Activated T-cell treated with anti-CD3 and anti-CD28 coated beads, Interleukin-2, amount 50 U/mL, for 1 hour (primary cell): ENCODE measurements at places on chromosomes 16 and 17.

GRCh38 chr16:83995754-83996153, 27.7 kb downstream of the NECAB2 start:
- no peak for DNase-seq

DNA sequence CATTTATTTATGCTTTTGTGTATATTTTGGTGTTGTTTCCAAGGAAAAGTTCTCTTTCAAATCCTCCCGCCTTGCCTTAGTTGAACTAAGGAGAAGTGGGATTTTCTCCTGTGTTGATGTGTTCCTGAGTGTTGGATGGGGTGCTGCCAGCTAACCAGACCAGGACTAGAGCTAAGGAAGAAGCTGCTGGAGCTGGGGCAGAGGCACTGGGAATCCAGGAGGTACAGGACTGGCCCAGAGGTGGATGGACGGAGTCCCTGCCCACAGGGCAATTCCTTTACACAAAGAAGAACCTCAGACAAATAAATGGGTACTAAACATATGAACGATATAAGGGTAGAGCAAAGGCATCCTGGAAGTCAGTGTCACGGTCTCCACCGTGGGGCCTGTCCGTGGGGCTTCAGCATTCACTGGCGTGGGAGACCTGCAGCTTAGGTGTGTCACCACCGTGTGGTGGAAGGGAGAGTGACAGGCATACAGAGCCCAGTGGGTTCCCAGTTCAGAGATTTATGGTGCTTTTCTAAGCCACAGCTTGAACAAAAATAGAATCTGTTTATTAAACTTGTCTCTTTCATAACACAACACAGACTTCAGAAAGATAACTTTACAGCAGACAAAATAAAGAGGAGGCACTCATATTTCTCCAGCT, 270.7 kb downstream of the NTN1 start:
- peak; percentile 41 for DNase-seq

- DNase-seq, result peak; percentile 90
Observed at GRCh38 chr16:89721546-89722391, 432 bp downstream of the ZNF276 start.

GRCh38 chr17:70207184-70207583, 37.9 kb downstream of the KCNJ2 start:
- DNase-seq, result no peak

DNA sequence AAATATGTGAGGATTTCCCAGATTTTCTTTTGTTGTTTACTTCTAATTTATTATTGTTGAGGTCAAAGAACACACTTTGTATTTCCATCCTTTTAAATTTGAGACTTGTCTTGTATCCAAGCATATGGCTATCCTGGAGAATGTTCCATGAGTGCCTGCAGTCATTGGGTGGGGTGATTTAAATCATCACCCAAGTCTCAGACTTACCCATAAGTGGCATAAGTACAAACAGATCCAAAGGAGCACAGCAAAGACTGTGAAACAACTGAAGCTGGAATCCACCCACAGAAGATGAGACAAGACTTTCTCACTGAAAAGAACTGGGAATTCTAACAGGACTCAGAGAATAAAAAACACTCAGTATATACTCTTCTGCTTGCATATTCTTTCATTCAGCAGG, 239.9 kb downstream of the CEP112 start:
- no peak for DNase-seq

- no peak for DNase-seq
Observed at GRCh38 chr17:73393962-73394361, 82.2 kb upstream of the CDC42EP4 start.

DNA sequence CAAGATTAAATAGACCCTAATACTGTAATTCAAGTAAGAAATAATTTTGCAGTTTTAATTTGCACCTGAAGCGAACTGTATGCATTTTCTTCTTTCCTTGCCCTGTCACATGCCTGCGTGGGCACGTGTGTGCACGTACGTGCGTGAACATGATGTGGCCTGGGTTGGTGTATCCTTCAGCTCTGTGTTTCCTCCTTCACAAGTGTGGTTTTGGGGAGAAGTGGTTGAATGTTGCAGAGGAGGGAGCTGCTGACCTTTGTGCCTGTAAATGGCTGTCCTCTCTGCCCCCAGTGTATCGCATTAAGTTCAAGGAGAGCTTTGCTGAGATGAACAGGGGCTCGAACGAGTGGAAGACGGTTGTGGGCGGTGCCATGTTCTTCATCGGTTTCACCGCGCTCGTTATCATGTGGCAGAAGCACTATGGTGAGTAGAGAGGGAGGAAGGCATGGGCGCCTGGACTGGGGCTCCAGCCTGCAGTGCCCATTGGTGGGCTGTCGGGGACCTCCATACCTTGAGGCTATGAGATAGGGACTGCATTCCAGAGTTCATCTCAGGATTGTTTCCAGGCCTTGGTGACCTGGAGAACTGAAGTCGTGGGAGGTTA, 6.0 kb downstream of the COX4I1 start:
- no peak for DNase-seq

DNA sequence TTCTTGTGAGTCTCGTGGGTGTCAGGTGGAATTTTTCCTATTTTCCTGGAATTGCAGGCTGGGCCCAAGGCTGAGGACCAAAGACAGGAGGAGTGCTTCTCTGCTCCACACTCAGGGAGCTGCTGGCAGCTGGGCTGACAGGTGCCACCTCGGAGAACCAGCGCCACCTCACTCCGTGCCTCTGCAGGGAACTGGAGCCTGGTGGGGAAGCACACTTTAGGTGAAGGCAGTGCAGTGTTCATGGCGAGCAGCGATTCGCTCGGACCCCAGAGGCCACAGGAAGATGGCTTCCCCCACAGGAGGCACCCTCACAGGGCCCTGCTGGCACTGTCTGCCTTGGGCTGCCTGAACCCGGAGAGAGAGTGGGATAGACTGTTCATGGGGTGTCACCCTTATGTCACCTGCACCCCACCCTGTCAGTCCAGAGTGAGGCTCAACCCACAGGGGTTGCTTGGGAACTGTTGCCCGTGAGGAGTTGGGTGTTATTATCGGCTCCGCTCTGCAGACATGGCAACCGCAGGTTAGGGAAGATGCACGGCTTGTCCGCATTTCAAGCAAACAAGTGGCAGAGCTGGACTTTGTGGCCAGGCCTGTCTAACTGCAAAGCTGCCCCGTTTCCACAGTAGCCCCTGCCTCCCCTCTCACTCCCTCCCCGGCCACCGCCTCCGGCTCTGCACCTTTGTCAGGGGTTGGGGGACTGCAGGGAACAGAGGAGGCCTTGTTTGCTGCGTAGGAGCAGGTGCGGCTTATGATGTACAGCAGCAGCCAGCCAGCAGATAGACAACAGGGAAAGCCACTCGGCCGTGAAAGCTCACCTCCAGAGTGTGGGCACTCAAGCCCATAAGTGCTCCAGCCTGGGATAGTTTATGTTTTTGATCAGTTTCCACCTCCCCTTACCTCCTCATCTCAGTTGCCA, 15.5 kb downstream of the TBC1D24 start:
- DNase-seq, result no peak

GRCh38 chr16:30585022-30585399, 486 bp downstream of the ZNF785 start:
- no peak for DNase-seq

DNA sequence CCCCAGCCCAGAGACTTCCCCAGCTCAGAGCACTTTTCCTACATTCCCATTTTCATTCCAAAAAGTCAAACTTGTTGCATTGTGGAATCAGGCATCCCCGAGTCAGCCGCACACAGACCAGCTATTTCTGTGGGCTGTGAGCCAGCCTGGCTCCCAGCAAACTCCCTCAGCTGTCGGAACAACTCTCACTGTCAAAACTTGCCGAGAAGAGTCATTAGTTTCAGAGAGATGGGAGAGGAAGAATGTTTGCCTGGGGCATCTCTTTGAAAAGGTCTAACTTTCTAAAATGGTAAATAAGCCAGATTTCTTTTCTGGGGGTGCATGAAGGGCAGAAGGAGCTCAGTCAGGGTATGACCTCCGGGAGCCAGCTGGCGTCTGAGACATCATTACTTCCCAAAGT, 280.0 kb downstream of the TMEM114 start:
- no peak for DNase-seq

- DNase-seq, result no peak
Observed at GRCh38 chr17:3282901-3283300, 15.3 kb downstream of the OR3A1 start.

DNA sequence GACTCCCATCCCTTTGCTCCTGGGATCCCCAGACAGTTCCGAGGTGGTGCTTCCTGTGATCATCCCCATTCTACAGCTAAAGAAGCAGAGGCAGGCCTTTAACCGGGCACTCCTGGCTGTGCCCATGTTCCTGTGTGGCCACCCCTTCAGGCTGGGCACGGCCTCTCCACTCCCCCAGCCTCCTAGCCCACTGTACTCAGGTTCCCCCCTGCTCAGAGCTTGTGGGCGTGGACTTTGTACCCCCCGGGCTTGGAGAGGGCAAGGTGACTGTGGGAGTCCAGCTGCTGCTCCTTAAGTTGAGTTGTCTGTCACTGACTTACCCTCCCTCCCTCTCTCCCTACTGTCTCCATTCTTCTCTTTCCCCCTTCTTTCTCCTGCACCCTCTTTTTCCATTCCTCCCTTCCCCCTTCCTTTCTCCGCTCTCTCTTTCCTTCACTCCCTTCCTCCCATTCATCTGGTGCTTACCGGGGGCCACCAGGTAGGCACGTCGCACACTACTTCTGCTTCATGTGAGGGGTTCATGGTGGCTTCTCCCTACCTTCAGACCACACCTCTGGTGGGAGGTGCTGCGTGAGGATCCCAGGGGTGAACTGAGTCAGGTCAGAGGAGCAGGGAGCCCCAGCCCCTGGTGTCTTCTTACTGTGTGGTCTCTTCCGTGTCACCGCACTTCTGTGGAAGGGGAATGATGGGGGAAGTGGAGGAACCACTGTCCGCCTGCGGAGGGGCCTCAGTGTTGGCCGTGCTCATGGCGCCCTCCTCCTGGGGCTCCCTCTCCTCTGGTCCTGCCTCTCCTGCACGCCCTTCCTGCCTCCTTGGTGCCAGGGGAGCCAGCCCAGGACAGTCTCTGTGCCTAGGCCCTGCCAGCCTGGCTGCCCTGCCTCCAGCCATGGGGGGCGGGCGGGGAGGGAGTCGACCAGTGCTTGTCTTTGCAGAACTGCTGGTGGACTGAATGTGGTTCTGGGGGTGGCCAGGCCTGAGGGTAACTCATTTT, 29.7 kb downstream of the CMIP start:
- DNase-seq, result no peak

- DNase-seq, result no peak
Observed at GRCh38 chr16:66522816-66523590, 26.9 kb downstream of the TK2 start.

GRCh38 chr16:11585460-11586377, 1.0 kb downstream of the LITAF start:
- peak; percentile 48 for DNase-seq
